ENCODE measurements at places on chromosomes 12 and 14.
A peak's percentile ranks its signal among the peaks of the same experiment; 100 is the strongest.

GRCh38 chr14:89340200-89341181 lies 76.5 kb downstream of the FOXN3 start:
- DNase-seq, result peak; percentile 29

GRCh38 chr12:29782285-29782870 lies 1.4 kb downstream of the TMTC1 start:
- DNase-seq, result peak; percentile 4

- no peak for DNase-seq
Observed at GRCh38 chr12:108320507-108321293, 18.4 kb downstream of the CMKLR1 start.

GRCh38 chr12:51075390-51075789 lies 8.0 kb downstream of the CSRNP2 start:
- no peak for DNase-seq

- DNase-seq, result no peak
Observed at GRCh38 chr12:25677232-25677937, 124.3 kb upstream of the LMNTD1 start.

GRCh38 chr14:61125867-61126572 lies 145.0 kb downstream of the SLC38A6 start:
- no peak for DNase-seq

- no peak for DNase-seq
Observed at GRCh38 chr14:100528962-100529560, 58.2 kb downstream of the BEGAIN start.

GRCh38 chr14:90419200-90419599 lies 22.4 kb downstream of the CALM1 start:
- peak; percentile 84 for DNase-seq

GRCh38 chr12:30753751-30754382 lies 884 bp downstream of the CAPRIN2 start:
- peak; percentile 20 for DNase-seq

- DNase-seq, result no peak
Observed at GRCh38 chr14:55874785-55875184, 243.4 kb upstream of the PELI2 start.

DNA sequence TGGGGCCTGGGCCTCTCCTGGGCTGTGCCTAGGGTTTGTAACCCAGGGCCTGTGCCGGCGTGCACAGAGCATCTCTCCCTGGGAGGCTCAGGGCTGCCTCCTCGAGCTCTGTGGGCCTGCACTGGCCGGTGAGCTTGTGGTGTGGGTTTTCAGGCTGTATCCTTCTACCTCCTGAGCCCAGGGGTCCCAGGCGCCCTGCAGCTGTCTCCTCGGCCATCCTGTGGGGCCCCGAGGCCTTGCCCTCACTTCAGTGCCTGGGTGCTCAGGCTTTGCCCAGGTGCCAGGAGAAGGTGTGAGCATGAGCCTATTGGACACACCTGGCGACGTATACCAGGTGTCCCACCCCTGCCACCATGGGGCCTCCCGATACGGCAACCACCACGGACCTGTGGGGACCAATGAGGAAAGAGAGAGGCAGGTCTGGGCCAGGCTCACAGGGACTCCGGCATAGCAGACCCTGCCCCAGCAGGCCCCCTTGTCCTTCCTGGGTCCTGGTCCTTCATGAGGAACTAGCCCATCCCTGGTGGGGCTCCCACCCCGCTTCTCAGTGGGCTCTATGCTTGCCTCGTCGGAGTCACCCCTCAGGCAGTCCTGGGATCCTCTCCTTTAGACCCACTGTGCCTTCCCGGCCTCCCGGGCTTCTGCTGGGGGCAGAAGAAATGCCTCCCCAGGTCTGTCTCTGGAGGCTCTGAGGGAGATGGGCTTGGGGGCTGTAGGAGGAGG lies 400.2 kb downstream of the TMEM121 start:
- DNase-seq, result no peak

- DNase-seq, result no peak
Observed at GRCh38 chr14:91728616-91729183, 3.2 kb downstream of the CATSPERB start.

GRCh38 chr14:61577506-61577931 lies 117.8 kb upstream of the HIF1A start:
- DNase-seq, result no peak

- DNase-seq, result peak; percentile 8
Observed at GRCh38 chr12:77841521-77841920, 10.8 kb downstream of the NAV3 start.

DNA sequence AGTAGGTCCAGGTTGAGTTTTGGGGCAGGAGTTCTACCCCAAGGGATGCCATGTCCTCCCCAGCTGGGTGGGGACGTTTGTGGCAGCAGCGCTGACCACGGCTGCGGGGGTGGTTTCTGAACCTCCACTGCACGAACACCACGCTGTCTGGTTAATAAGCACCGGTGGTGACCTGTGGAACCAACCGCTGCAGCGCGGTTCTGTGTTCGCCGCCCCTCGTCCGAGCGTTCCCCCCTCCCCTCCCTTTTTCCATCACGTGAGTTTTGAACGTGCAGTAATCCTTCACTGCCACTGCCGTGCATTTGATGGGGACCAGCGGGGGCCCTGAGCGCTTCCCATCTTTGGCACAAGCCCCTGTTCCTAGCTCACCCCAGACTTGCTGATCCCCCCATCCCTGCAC lies 6.4 kb upstream of the ADSS1 start:
- DNase-seq, result no peak

- no peak for DNase-seq
Observed at GRCh38 chr14:99548255-99548654, 55.8 kb downstream of the CCDC85C start.

GRCh38 chr12:122895320-122895703 lies 612 bp downstream of the VPS37B start:
- no peak for DNase-seq
